ENCODE measurements at places on chromosomes 1 and 21. TPM values are rescaled to one million over a fixed set of nuclear protein-coding genes. Genes with fewer than 3 reads are reported as not detected.

GJA4 gene
- total RNA-seq, result 6.9 TPM

TLR5 gene
- total RNA-seq, result 0.13 TPM

CD101 gene
- 0.73 TPM for total RNA-seq

ACTL8 gene
- not detected for total RNA-seq

BRINP3 gene
- total RNA-seq, result not detected

IFI16 gene
- total RNA-seq, result 11.8 TPM

PTCH2 gene
- total RNA-seq, result 1.5 TPM

SYCP1 gene
- not detected for total RNA-seq

OR6P1 gene
- not detected for total RNA-seq

PPM1J gene
- total RNA-seq, result 3.1 TPM

NAV1 gene
- 36.3 TPM for total RNA-seq

RLF gene
- total RNA-seq, result 23.3 TPM

SFN gene
- total RNA-seq, result 2.6 TPM

GOLT1A gene
- total RNA-seq, result 9.2 TPM

NFASC gene
- total RNA-seq, result 31.6 TPM

KCNQ4 gene
- 0.88 TPM for total RNA-seq

FAM72C gene
- total RNA-seq, result 4.0 TPM

LCE2B gene
- not detected for total RNA-seq

GRCh38 chr1:23369335-23370013 is at the start of gene ZNF436:
Gene ZNF436, minus strand, starts transcription at chr1:23369836. Its CDS starts 1,831 bp downstream, at chr1:23368005.
- DNase-seq, result no peak

DNA sequence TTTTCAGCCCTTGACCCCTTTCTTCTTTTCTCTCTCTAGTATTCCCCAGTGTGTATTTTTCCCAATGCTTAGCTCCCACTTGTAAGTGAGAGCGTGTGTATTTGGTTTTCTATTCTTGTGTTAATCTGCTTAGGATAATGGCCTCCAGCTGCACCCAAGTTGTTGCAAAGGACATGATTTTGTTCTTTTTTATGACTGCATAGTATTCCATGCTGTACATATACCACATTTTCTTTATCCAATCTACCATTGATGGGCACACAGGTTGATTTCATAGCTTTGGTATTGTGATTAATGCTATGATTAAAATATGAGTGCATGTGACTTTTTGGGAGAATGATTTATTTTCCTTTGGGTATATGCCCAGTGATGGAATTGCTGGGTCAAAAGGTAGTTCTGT is 104.8 kb downstream of the PDE4B start:
- no peak for DNase-seq

DNA sequence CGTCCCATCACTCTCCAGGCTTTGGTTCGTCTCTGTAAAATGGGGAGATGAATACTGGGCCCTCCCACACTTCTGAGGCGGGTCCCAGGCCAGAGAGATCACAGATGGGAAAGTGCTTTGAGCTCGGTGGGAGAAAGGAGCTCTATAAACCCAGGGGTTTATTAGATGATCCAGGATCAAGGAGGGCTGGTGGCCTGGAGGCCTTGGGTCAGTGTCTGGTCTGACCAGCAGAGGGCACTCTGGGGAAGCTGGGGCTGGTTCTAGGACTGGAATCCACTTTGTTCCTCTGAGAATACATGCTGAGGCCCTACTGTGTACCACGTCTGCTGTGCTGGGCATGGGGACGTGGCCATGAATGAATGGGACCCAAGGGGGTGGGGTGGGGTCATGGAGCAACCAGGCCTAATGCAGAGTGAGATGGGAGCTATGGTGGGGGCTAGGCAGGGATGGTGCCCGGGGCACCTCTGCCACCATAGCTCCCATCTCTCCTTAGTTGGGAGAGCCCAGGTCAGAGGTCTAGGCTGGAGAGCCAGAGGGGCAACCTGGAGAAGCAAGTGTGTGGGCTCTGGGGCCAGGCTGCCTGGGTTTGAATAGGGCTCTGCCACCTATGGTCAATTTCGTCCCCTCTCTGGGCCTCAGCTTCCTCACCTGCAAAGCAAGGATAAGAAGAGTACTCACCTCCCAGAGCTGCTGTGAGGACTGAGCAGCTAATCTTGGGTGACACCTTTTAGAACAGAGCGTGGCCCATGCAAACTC is 9.0 kb upstream of the FAM131C start:
- DNase-seq, result peak; percentile 96

DNA sequence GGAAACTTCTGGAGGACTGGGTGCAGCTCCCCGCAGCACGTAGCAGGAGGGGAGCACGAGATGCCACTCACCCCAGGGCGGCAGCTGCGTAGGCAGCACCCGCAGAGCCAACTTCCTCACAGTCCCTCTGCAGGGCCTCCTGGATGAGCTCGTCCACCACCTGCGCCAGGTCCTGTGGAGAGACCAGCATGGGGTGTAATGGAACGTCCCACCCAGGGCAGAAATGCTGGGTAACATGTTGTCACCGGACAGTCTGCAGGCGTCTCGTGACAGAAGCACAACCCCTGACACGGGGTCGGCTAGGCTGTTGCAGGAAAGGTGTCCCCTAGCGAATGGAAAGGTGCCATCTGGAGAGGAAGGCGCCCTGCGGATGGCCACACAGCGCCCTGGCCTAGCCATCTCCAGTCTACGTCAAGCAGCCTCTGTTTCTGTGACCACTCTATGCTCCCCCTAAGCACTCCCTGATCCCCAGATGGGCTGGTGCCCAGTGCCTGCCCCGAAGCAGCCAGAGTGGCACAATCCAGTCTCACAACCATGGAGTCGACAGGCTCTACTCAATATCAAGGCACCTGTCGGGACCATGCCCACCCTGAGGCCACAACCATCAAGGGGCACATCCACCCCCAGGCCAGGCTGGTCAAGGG is 21.2 kb downstream of the MCM3AP start:
- no peak for DNase-seq

GRCh38 chr1:56397811-56398231 is 181.5 kb downstream of the PLPP3 start:
- no peak for DNase-seq

- no peak for DNase-seq
Observed at GRCh38 chr1:6675941-6676340, 25.7 kb downstream of the DNAJC11 start.

- DNase-seq, result no peak
Observed at GRCh38 chr1:7989762-7990428, 28.4 kb downstream of the PARK7 start.

GRCh38 chr1:116982319-116983004 is 19.1 kb upstream of the CD101 start:
- DNase-seq, result peak; percentile 83

- DNase-seq, result no peak
Observed at GRCh38 chr1:202148391-202148790, 3.9 kb upstream of the ARL8A start.

GRCh38 chr1:36922071-36922470 is 112.2 kb downstream of the GRIK3 start:
- no peak for DNase-seq

DNA sequence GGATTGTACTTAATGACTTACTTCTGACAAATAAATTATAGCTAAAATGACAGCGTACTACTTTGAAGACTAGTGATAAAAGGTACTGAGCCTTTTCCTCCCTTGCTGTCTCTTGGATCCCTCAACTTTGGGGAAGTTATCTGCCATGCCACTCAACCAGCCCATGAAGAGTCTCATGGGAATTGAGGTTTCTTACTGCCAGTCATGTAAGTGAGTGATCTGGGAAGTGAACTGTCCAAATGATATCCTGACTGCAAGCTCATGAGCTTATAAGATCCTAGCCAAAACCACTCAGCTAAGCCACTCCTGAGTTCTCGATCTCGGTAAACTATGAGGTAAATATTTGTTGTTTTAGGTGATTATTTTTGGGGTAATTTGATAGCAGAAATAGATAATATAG is 247.8 kb downstream of the NCAM2 start:
- no peak for DNase-seq

GRCh38 chr1:152739841-152740240 is 18.0 kb upstream of the KPRP start:
- DNase-seq, result no peak

DNA sequence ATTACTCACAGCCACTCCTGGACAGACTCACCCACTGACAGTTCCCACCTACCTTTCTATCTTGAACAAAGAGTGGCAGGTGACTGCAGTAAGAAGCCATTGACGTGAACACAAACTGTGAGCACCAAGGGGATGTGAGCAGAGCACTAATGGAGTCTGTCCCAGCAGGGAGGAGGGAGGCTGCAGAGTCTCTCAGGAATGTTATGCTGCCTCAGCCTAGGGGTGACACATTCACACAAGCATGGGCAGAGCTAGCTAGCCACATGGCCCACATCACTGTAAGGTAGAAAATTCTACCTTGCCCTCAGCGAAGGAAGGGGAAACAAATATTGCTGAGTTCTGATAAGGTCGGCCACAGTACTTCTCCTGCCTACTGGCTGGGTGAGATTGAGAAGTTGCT is 56.8 kb upstream of the PTGFRN start:
- peak; percentile 82 for DNase-seq

DNA sequence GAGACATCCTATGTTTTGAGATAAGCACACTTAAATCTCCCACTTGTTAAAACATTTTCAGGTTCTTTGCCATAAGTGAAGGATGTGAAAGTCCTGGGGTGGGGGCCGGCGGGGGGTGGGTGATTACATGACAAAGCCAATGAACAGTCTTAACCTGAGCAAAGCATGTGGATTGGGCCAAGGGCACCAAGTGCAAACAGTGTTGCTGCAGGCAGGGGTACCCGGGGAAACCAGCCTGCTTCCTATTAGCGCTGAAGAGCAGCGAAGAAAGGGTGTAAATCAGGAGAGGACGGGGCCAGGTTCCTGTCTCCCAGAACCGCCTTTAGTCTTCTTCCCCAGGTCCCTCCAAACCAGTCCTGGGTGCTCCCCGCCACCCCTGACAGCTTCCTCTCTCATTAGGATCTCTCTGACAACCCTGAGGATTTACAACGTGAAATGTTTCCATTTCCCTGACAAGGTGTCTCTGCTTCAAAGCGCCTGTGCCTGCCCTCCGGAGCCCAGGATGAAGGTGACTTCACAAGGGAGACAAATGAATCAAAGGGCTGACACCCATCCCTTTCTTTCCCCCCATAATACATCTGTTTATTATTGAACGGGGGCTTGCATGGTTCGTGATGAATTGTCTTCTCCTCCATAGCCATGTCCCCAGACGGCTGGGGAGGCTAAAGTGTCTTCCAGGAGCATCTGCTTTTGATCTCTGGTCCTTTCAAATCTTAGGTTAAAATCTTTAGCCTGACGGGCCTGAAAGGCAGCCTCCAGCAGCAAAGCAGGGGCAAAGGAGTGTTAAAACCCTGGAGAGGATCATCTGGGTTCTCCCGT is 109.5 kb downstream of the TRABD2B start:
- peak; percentile 72 for DNase-seq

GRCh38 chr1:26335774-26336476 is 18.0 kb downstream of the CRYBG2 start:
- DNase-seq, result no peak

GRCh38 chr1:11670747-11671146 is 6.7 kb downstream of the FBXO6 start:
- no peak for DNase-seq

DNA sequence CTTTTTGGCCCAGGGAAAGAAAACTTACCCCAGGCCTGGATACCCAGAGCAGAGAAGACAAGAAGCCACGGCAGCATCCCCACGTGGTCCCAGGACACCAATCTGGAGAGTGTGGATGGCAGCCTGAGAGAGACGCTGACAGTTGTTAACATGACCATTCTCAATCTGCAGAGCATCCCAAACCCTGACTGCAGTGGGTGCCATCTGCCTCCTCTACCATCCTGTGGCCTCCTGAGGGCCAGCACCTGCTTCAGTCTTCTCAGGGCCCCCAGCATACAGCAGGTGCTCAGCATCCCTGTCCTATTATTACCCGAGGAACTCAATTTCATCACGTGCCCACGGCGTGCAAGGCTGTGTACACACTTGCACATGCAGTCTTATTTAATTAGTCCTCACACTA is 785 bp downstream of the PGLYRP4 start:
- DNase-seq, result no peak

DNA sequence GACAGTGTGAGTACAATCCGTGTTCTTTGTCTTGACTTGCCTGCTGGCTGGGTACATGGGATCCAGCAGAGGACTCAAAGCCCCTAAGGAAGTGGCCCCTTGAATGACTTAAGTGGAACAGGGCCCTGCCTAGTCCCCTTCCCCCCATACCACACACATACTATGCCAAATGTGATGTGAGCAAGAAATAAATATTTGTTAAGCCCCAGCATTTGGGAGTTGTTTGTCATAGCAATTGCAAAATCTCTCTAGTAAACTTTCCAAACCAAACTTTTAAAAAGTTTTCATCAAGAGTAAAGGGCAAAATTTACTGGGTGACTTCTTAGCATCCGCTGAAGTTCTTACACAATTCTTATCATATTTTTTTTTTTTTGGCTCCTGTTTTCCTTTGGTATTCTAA is 32.5 kb upstream of the CACHD1 start:
- no peak for DNase-seq

GRCh38 chr1:39753132-39754025 is 14.7 kb downstream of the PPIE start:
- DNase-seq, result no peak

DNA sequence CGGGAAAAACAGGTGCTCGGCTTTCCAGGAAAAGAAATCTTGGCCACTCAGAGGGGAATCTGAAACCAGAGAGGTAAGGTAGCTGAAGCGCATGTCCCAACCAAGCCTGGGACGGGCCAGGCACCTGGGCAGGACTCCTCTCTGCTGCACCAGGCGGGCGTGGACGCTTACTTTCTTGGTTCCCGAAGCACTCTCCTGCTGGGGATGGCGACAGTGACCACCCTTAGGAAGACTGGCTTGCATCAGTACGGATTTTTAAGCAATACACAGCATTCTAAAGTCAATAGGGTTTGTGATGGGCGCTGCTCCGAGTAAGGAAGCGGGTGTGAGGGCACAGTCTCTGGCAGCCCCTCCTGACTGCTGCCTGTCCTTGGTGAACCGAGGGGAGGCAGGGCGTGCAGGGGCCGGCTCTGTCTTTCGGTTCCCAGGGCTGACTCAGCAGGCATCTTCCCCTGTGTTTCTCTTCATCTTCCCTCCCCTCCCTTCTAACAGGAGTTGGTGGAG is 74.9 kb upstream of the ANGPTL1 start:
- peak; percentile 72 for DNase-seq

DNA sequence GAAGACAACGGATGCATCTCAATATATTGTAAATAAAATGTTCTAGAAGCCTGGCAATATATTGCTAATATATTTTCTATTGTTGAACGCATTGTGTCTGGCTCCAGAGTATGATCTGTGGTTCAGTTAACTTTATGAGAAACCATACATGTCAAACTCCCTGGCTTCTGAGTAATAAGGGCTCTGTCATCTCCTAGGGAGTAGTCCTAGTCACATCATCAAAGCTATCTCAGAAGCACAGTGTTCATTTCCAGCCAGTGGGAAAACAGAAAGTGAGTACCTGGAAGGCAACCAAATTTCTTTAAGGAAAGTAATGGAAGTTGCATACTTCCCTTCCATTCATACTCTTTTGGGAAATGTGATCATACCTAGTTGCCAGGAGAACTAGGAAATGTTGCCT is 27.0 kb upstream of the ST6GALNAC5 start:
- no peak for DNase-seq

GRCh38 chr1:228548788-228549187 is 61.6 kb downstream of the RNF187 start:
- peak; percentile 45 for DNase-seq

DNA sequence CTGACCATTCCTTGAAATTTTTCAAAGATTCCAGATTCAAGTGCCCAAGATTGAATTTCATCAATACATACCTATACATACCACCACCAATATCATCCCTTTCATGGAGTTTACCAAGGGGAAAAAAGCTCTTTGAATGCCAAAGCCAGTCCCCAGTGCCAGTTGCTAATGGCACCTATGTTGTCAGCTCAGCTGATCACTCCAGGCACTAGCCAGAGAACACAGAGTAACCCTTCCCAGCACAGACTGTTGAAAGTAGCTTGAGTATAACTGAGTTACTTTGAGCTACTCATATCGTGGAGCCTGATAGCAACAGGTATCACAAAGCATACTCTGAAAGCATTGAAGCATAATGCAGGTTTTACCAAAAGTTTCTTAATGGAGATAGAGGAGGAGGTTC is 133.9 kb upstream of the NFIA start:
- DNase-seq, result no peak
